ENCODE measurements at places on chromosomes 3 and 15.

DNA sequence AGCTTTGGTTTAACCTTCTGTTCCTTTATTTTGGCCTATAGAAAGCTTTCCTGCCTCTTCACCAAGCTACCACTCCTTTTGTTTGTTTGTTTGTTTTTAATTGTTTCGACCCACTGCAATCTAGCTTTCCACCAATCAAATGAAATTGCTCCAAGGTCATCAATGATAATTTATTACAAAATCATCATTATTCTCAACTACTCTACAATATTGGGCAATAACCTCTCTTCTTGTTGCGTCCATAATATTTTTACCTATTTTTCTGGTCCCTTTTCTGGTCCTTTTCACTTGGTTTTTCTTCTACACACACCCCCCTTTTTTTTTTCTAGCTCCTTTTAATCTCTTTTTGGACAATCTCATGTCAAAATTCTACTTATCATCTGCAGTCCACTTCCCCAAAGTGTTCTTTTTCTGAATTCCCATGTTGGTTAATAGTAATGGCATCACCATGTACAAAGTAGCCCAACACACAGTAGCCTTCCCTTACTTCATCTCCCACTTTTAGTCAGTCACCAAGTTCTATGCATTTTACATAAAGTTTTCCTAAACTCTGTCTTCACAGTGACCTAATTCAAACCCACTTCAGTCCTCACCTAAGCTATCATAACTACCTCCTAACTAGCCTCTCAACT is 11.0 kb upstream of the ANKRD28 start:
- DNase-seq, result no peak

- DNase-seq, result no peak
Measured at GRCh38 chr3:179299999-179300613, 22.7 kb upstream of the ZNF639 start.

DNA sequence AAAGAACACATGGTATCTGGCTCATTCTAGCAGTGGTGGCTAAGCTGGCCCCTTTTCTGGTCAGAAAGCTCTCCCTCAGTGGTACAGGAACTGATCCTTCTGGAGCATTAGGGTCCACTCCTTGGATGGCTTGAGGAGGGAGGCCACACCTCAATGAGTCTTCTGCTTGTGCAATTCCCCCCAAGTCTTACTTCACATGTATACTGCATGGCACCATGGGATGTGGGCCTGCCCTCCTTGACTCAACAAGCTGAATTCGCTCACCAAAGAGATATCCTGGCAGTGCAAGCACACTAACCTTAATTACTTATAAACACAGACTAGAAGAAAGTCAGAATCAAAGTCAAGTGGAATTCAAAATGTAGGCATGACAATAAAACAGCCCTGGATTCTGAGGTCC is 133.8 kb upstream of the SLC2A2 start:
- no peak for DNase-seq

DNA sequence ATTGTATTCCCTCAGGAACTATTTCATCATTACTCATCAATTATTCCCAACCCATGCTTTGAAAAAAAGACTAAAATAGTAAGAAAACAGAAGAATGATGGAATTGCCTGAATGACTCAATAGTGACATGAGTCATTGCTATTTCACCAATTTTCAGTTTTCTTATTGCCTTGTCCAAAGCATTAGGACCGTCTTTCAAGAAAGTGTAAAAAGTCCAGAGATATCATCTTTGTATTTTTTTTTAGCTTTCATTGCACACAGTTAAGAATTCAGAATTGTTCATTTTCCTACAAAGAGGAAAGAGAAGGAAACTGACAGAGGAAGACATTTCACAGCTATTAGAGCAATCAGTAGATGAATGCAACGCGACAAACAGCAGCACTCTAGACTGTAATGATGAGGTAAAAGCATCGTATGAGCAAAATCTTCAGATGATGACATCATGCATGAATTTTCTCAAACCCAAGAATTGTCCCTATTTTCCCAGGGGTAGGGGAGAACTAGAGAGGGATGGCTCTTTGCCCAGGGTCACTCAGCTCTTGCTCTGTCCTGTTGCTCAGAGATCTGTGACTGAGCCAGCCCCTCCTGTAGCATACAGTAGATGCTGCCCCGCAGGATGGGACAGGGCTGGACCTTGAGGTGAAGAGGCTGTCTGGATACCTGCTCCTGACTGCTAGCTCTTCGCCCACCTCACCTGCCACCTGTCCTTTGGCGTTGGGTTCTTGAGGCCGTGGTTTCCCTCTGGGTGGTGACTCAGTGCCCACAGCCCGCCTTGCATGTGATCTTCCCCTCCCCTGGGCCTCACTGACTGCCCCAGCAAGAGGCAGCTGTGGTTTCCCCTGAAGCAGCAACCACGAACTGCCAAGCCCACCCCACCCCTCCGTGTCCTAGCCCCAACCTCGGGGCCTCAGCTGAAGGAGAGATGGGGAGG is 84.8 kb downstream of the PPCDC start:
- peak; percentile 44 for DNase-seq

DNA sequence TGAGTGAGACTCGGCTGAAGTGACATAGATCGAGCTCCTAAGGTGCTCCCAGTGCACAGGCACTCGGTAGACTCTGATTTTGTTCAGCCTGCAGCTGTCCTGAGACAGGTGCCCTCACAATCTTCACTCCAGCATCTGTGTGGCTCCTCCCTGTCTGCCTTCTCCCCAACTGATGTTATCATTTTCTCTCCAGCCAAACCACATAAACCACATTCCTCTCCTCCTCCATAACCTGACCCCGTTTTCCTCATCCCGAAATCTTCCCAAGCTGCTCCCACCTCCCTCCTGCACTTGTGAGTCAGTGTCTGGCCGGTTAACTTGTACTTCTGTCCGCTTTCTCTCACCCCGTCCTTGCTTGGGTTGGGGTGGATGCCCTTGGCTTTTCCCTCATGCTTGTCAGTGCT is 93.3 kb upstream of the HACD2 start:
- DNase-seq, result no peak

GRCh38 chr3:106004137-106004681 is 135.4 kb upstream of the CBLB start:
- no peak for DNase-seq

DNA sequence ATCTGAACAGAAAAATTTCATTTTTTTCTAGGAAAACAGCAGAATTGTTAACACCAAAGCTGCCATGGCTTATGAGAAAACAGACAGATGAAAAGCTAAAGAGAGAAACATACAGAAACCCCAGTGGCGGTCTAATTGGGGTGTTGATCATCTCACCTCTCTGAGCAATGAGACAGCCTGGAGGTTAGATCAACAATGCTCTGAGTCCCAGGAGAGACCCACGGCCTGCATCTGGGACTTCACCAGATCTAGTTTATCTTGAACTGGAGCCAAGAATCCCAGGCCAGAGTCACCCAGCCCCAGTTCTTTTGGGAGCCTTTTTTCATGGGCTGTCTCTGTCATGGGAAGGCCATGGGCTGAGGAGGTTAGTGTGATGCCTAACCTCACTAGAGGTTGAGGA is 3.5 kb upstream of the GALNT15 start:
- DNase-seq, result no peak

DNA sequence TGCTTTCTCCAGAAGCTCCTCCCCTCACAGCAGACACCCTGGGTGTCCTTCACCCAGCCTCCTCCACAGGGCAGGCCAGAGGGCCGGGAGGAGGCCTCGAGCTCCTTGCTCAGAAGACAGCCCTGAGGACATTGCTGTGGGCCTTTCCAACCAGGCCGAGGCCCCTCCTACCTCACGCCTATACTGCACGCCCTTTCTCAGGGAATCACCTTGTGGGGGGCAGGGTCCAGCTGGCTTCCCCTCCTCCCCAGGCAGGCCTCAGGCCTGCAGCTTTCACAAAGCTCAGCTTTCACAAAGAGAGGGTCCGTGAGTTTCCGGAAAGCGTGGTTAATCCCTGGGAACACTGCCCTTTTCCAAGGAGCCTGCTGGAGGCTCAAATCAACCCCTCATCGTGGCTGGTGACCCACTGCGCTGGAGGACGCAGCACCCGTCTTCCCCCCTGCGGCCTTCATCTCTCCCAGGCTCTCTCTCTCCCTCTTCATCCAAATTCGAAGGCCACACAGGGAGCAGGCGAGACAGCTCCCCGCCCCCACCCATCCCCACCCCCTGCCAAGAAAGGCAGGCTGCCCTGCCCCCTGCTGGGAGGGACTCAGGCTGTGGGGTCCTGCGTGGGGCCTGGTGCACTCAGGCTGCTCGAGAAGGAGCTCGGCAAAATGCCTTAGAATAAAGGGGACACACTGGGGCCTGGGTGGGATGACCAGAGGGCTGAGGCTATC is 79.4 kb downstream of the OCA2 start:
- no peak for DNase-seq

GRCh38 chr3:17032407-17033034 is 147.8 kb downstream of the PLCL2 start:
- DNase-seq, result no peak

DNA sequence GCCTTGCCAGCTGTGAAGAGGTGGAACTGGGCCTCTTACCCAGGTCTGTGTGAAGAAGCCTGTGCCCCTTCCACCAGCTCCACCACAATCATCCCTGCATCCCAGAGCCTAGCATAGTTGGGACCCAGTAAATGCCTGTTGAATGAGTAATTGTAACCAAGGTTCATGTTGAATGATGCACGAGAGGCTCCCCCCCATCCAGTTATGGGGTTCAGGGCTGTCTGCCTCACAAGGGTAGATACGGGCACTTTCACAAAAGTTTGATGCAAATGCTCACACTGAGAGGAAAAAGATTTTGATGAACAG is 29.5 kb upstream of the TSEN2 start:
- DNase-seq, result no peak

DNA sequence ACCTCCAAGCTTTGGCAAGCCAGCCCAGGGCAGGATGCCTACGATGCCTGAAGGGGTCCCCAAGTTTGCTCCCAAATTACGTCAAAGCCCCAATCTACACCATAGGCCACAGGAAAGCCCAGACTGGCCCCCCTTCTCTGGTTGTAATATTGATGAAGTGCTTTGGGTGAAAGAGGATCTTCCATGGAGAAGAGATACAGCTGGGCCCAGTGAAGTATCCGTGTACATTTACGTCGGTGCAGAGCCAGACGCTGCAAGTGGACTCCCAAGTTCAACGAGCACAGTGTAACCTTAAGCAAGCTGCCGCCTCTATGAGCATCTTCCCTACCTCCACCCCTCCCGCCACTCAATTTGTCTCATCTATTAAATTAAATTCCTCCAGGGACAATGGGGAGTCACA is 100.1 kb upstream of the TPM1 start:
- DNase-seq, result no peak

GRCh38 chr3:168984872-168985271 is 678.6 kb downstream of the MECOM start:
- DNase-seq, result no peak

- DNase-seq, result peak; percentile 44
Measured at GRCh38 chr15:77819048-77819850, 186.5 kb upstream of the LINGO1 start.

DNA sequence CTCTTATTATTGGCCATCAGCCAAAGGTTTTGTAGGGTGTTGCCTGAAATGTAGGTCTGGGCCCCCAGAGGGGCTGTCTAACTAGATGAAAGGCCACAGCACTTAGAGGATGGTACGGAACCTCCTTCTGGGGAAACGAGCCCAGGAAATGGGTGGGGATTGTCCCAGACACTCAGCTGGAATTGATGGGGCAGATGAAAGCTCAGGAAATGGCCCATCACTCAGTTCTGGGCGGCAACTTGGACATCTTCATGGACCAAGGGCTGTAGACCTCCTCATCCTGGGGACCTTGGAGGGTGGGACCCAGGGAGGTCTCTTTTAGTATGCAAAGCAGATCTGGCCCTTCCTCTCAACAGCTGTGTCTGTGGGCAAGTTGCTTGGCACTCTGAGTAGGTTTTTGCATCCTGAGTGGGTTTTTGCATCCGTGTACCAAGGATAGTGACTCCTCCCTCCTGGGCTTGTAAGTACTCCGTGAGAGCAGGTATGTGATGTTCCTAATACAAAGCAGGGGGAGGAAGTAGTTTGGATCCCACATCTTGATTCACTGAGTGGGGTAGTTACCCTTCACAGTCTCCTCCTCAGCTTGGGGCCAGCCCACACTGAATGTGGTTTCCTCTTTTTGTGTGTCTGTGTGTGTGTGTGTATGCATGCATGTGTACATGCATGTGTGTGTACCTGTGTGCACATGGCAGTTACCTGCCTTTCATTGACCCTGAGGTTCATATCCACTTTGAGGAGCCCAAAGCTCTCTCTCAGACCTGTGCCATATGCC is 292.0 kb downstream of the RPLP1 start:
- DNase-seq, result no peak

DNA sequence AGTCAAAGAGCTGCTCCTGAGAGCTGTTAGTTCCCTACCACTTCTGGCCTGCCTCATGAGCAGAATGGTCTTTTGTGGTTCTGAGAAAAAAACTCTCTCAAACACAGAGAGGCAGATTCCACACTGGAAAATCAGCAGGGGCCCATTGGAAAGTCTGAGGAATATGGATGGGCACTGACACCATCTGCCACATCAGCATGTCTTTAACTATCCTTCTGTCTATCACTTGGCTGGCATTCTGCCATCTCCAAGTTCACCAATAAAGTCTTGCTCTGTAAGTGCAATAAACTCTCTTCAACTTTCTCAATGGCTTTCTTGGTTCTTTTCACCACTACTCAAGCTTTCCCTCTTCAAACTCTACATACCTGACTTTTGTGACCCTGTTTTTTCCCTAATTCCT is 101.3 kb upstream of the GALNT15 start:
- DNase-seq, result no peak

GRCh38 chr15:41894791-41895463 is 1.1 kb upstream of the SPTBN5 start:
- DNase-seq, result peak; percentile 89

DNA sequence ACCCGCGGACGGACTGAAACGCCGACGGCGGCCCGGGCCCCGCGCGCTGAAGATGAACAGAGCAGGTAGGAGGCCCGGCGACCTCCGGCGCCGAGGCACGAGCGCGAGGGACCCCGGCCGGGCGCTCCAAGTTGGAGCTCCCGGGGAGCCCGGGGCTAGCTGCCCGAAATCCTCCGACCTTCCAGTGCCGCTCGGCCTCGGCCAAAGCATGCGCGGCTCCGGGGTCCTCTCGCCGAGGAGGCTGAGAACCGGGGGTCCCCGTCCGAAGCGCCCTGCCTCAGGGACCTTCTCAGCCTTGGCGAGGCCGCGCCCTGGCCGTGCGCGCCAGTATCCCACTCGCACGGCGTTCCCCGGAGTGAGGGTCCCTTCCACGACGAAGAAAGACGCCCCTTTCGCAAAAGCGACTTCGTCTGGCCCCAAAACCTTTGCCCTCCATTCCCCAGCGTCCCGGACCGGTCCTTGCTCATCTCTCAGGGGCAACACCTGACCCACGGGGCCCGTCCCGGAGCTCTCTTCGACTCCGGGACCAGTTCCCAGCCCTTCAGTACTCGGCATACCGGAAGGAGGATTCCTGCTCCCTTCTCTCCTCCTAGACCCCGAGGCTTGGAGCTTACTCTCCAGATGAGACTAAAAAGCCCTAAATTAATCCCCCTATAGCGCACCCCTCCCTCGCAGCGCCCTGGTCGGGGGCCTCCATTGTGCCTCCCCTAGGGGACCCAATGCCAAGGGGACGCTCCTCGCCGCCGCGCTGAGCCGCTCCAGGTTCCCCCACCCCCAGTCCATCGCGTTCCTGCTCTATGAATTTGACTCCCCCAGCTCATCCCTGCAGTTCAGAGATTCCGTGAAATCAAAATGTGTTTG is 7.7 kb upstream of the FGD5 start:
- DNase-seq, result no peak
